Colonic mucosa (tissue), 4 donors: ENCODE measurements at places on chromosomes 12 and 14.

DNA sequence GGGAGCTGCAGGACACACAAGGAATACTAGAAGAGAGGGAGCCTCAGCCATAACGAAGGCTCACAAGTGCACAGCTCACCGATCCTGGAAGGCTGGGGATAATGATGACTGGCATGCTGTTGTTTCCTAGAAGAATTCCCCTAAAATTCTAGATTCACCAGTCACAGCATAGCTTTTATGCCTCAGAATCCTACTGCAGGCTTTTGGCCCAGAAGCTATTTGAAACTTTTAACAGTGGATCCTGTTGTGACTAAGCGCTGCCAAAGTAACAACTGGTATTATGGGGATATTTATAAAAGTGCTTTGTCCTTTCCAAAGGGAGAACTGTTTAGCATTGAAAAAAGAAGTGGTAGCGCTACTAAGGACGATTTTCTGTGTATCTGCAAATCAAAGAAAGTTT is 214.1 kb upstream of the PELI2 start:
- DNase-seq, result no peak

DNA sequence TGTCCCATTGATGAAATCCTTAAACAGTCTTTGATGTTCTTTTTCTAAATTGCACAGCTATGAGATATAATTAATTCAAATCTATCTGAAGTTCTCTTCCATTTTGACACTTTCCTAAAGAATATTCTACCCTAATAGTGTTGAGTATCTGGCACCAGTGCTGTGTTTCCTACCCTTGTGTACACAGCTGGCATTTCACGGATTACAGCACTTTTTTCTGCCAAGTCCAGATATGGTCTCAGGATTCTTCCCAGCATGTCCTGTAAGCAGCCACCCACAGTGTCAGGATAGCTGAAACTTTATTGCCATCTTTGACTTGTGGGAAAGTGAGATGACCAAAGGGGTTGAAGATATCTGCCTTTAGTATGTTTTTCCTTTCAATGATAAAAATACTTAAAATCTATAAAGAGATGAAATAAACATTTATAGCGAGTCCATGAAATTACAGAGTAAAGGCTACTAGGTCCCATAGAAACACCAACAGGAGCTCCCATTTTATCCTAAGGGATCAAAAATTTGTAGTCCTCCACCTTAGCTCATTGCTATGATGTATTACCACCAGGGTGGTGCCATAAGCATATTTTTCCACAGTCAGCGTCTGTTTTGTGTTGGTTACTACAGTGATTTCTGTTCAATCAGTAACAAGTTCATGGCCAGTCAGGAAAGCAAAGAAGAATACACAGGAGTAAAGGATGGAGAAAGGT is 96.7 kb downstream of the TRHDE start:
- no peak for DNase-seq

DNA sequence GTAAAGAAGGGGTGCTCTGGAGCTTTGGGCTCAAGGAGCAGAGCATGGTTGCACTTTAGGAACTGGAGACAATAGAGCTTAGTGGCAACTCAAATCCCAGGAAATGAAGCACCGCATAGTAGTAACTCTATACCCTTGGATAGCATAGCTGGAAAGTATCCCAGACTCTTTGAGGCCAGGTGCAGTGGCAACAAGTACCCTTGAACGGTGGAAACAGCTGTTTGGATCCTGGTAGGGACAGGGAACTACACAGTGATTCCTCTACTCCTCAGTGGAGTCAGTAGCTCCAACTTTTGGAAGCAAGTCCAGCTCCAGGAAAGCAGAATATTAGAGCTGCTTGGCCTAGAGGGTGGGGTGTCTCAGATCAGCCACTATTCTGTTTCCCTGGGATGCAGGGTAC is 129.0 kb upstream of the WSCD2 start:
- DNase-seq, result no peak

DNA sequence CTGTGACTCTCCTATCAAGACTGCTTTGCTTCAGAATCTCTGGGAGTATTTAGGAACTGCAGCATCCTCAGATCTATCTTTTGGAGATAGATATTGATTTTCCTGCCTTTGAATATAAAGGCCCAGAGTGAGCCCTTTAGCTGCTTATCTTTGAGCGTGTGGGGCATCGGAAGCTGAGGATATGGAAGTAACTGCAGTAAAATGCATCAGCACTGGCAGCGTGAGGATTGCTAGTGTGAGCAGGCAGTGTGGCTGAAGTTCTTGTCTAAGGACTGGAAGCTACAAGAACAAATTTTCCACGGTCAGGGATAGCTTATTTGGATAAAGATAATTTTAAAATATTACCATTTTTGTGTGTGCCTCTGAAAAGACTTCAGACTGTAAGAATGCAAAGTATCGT is 474.7 kb downstream of the NPAS3 start:
- no peak for DNase-seq

DNA sequence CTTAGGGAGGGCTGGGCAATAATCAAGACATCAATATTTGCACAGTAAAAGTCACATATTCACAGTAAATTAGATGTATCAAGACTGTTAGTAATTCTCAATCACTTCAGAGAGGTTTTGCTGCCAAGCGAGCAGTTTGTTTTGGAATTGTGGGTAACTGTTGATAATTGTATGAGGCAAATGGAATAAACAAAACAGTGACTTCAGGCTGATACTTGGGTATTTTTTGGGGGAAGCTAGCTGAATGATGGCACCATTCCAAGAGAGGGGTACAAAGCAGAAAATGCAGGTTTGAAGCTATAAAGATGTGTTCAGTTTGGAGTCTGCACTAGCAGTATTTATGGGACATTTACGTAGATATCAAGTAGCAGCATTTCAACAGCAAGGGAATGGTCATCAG is 232.8 kb upstream of the ATP2B1 start:
- no peak for DNase-seq

DNA sequence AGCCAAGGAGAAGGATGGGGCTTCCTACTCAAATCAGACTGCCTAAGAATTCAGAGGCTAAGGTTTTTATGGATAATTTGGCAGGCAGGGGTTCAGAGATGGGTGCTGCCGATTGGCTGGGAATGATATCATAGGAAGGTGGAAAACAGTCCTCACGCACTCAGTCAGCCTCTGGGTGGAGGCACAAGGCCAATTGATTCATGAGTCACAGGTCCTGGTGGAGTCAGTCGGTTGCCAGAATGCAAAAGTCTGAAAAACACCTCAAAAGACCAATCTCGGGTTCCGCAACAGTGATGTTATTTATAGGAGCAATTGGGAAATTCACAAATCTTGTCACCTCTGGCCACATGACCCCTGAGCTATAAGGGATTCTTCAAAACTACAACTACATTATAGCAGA is 105.5 kb downstream of the GXYLT1 start:
- DNase-seq, result no peak

DNA sequence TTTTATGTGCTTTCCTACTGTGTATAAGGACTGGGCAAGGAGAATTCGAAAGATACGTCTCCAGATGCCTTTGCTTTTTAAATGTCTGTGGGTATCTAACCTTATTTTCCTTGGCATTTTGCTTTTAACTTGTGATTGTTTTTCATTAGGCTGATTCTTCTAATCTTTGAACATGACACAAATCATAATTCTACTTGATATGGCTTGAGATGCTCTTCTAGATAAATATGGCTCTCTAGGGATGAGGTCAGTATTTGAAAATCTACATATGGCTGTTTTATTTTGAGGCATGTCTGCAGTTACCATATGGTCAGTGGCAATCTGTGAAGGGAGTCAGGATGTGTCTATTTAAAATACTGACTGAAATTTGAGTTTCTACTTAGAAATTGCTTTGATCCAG is 139.2 kb downstream of the SLC2A13 start:
- no peak for DNase-seq

DNA sequence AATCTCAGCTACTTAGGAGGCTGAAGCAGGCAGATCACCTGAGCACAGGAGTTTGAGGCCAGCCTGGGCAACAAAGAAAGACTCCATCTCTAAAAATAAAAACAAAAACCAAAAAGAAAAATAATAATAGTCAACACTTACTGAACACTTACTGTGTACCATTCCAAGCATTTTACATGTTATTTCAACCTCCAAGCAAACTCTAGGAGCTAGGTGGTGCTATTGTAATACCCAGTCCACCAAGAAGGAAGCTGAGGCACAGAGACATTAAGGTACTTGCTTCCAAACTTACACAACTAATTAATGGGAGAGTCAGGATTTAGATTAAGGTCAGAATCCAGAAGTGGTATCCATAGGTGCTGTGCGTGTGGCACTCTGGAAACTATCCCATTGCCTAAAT is 13.7 kb upstream of the OR6J1 start:
- no peak for DNase-seq

DNA sequence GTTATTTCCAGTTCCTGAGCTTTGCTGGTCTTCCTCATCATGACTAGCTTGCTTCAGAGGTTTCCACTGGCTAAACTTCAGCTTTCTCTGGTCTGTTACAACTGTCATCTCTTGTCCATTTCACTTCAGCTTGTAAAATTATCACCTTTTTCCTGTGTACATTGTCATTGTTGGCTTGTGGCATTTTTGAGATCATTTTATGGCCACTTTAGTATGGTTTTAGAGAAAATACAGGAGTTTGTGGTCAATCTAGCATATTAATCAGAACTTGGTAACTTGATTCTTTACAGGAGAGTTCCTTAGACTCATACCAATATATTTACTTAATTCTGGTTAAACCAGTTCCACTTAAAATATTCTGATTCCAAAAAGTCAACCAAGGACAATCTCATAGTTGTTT is 235.9 kb upstream of the KITLG start:
- DNase-seq, result no peak
